ENCODE measurements at places on chromosomes 6 and 20.

DNA sequence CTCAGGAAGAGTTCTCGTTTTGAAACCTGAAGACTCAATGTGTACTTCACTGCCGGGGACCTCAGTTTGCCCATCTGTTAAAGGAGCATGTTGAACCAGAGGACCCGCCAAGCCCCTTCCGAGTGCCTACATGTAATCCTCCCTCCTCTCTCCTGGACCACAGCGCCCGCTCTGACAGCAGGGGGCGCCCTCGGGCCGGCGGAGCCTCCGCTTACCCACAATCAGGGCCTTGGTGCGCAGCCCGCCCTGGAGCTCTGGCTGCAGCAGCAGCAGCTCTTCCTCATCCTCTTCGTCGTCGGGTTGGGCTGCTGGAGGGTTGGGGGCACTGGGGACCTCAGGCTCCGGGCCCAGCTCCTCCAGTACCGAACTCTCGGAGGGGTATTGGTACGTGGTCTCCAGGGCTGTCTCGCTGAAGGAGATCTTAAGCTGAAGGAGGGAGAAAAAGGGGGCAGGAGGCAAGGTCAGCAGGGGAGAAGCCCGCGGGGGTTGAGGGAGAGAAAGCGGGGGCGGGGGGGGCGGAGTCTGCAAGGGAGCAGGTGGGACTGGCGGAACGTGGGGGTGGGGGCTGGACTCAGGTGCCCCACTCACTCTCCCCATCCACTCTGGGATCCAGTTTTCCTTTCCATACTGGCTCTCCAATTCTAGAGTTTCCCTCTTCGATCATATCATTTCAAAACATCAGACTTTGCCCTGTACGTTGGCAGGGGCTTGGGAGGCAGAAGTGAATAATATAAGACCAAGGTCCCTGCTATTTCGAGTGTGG lies 6.3 kb upstream of the DHX16 start:
- peak overlapping the region; percentile 98 for H3K4me3 ChIP-seq
- H3K36me3 ChIP-seq = peaks cover 31% of the 10 kb centered on the region
- H3K4me1 ChIP-seq = peaks cover 33% of the 10 kb centered on the region
- peak; percentile 90 for DNase-seq

DNA sequence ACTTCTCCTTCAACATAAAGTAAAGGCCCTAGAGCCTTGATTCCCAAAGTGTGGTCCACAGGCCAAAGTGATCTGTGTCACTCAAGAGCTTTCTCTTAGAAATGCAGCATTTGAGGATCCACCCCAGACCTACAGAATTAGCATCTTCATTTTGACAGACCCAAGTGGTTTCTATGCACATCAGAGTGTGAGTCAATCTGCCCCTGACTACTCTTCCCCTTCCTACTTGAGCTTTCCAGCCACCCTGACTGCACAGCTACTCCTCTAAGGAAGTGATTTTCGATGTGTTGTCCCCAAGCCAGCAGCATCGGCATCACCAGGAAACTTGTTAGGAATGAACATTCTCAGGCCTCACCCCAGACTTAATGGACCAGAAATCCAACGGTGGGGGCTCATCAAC lies 2.6 kb downstream of the MEP1A start:
- no peak for DNase-seq
- no peaks in the 10 kb centered on the region for H3K4me1 ChIP-seq
- no peak overlapping the region for H3K4me3 ChIP-seq
- no peak overlapping the region for H3K27ac ChIP-seq
- no peaks in the 10 kb centered on the region for H3K36me3 ChIP-seq

DNA sequence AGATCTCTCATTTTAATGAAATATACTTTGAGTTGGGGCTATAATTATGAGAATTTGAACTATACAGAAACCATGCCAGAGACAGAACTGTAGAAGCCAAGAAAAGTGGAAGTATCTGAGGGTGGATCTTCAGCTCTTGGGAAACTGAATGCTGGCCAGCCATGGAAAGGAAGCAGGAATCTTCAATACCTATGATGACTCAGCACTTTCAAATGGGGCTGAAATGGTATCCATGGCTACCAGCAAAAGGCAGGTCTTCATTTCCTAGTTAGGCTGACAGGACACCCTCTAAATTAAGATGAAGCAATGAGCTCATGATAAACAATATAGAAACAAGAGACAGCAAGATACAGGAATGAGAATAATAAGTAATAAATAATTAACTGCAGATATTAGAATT lies 171.3 kb downstream of the COL21A1 start:
- H3K27ac ChIP-seq = no peak overlapping the region
- H3K27me3 ChIP-seq = no peaks in the 10 kb centered on the region
- no peak for DNase-seq
- no peaks in the 10 kb centered on the region for H3K4me1 ChIP-seq
- no peaks in the 10 kb centered on the region for H3K36me3 ChIP-seq
- H3K4me3 ChIP-seq = no peak overlapping the region

- H3K4me3 ChIP-seq = no peak overlapping the region
- no peaks in the 10 kb centered on the region for H3K27me3 ChIP-seq
- H3K27ac ChIP-seq = no peak overlapping the region
Observed at GRCh38 chr6:143517447-143517773, 5.9 kb upstream of the FUCA2 start.
